ENCODE measurements at places on chromosomes 5 and 9.
A peak's percentile ranks its signal among the peaks of the same experiment; 100 is the strongest.

GRCh38 chr9:78783743-78784142 is 486.8 kb downstream of the PSAT1 start:
- DNase-seq: no peak

DNA sequence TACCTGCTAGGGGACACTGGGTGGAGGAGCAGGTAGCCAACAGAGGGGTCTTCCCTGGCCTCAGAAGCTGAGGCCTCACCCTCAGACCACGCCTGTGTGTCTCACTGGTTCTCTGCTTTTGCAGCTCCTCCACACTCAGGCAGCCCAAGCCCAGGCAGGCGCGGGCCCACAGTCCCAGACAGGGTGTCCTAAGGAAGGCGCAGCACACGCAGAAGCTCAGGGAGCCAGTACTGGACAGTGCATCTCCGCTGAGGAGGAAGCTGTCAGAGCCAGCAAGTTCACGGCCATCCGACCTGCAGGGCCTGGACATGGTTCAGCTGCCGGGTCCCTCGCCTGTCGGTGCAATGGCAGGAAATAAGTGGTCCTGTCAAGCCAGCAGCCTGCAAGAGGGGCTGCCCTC is 25.3 kb downstream of the CFAP90 start:
- DNase-seq: no peak

- DNase-seq: peak; percentile 11
Measured at GRCh38 chr5:95081500-95081960, 203.4 kb downstream of the MCTP1 start.

- DNase-seq: peak; percentile 66
Measured at GRCh38 chr9:98108531-98109031, 10.4 kb downstream of the TRIM14 start.

- DNase-seq: no peak
Measured at GRCh38 chr9:121295662-121296191, 27.8 kb downstream of the GSN start.

DNA sequence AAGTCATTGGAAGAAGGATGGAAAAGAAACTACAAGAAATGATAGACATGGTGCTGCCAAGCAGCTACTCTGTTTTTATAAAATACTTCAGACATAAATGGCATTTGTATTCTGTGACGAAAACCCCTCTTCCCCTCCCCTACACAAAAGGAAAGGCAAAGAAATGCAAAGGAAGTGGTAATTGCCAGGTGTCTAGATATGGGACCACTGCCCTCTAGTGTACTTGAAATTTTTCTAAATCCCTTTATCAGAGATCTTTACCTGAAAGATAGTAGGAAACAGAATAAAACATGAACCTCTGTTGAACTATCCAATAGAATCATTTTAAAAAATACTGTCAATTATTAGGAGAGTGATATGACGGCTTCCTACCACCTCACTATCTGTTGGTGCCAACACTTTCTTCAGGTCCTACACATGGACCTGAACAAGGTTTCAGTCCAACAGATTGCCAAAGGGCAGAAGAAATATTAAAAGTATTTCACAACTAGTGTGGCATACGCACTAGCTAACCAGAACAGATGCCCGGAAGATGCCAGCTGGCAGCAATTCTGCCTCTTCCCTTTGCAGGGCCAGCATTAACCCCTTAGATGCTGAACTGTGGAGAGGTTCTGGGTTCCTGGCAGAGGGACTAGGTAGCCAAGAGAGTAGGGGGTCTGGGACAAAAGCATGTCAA is 104.1 kb downstream of the TSSK1B start:
- DNase-seq: peak; percentile 58

DNA sequence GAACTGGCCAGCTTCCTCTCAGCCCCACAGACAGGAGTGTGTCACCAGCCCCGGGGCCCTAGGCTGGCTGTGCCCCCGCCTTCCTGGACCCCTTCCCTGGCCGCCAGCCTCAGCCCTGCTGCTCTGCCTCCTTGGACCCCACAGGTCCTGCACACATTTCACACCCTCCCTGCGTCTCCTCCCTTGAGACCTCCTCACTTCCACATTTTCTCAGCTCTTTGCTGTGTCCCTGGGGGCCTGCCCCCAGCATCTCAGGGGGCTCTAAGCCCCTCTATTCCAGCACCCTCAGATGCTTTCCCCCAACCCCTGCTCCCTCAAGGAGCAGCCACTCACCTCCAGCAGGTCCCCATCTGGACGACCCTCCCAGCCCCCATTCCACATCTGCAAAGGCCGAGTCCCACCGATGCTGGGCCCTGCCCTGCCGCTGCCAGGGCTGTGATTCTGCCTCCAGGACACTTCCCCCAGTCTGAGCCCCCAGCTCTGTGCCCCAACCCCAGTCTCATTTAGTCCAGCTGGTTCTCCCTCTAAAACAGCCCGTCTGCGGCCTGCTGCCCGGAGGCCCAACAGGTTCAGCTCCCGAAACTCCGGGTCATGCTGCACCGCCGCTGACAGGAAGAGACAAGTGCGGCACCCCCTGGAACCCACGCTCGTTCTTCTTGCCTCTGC is 4.2 kb downstream of the SLC34A3 start:
- no peak for DNase-seq

DNA sequence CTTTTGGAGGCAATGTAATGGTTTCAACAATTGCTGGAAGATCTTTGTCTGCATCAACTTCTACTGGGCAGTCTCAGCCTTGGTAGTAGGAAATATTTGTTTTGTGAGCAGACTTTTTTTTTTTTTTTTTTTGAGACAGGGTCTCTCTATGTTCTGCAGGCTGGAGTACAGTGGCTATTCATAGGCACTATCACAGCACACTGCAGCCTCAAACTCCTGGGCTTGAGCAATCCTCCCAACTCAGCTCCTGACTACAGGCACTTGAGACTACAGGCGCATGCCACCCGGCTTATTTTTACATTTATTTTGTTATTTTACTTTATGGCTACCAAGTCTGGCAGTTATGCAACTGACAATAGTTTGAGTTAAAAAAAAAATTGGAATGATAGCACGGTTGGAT is 187.3 kb downstream of the SNX18 start:
- DNase-seq: no peak

Measured in CD4-positive, alpha-beta T cell treated with Interleukin-6 at 100 ng/mL for 8 hours (primary cell).